Vagina (tissue), 2 donors: ENCODE measurements at places on chromosomes 6 and 20.

GRCh38 chr20:37380864-37381579 lies 35.1 kb downstream of the SRC start:
- H3K4me3 ChIP-seq = no peak overlapping the region
- H3K36me3 ChIP-seq = no peaks in the 10 kb centered on the region
- no peak for DNase-seq

GRCh38 chr6:169371344-169372127 lies 117.9 kb upstream of the THBS2 start:
- DNase-seq = no peak
- no peaks in the 10 kb centered on the region for H3K4me1 ChIP-seq
- no peak overlapping the region for H3K27ac ChIP-seq
- no peaks in the 10 kb centered on the region for H3K36me3 ChIP-seq

- H3K27me3 ChIP-seq = no peaks in the 10 kb centered on the region
- H3K4me3 ChIP-seq = no peak overlapping the region
- H3K4me1 ChIP-seq = peaks cover 10% of the 10 kb centered on the region
These were observed 31.2 kb downstream of the GCNT2 start for GRCh38 chr6:10552270-10552810.

DNA sequence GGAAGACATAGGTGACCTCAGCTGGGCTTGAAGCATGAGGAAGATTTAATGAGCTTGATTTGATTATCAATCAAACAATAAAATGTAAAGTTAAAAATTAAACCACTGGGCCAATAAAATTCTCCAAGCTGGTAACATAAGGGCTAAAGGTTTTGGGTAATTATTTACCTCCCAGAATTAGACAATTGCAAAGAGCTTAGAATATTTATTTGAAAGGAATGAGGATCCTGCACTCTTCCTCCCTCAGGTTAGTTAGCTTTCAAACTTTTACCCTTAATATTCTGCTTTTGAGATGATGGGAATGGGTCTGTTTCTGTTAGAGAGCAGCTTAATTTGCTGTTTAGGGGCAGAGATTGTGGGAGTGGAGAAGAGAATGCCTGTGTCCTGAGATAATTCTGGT lies at the start of gene SLC17A4:
Gene SLC17A4, plus strand, starts transcription at position 208 of the 400 bp plus-strand sequence. CDS start 7,221 bp downstream, outside the sequence.
- H3K36me3 ChIP-seq = no peaks in the 10 kb centered on the region
- no peak within 1 kb of the TSS for H3K27ac ChIP-seq
- no peaks in the 10 kb centered on the region for H3K27me3 ChIP-seq
- no peak within 1 kb of the TSS for H3K4me3 ChIP-seq
- DNase-seq = no peak

DNA sequence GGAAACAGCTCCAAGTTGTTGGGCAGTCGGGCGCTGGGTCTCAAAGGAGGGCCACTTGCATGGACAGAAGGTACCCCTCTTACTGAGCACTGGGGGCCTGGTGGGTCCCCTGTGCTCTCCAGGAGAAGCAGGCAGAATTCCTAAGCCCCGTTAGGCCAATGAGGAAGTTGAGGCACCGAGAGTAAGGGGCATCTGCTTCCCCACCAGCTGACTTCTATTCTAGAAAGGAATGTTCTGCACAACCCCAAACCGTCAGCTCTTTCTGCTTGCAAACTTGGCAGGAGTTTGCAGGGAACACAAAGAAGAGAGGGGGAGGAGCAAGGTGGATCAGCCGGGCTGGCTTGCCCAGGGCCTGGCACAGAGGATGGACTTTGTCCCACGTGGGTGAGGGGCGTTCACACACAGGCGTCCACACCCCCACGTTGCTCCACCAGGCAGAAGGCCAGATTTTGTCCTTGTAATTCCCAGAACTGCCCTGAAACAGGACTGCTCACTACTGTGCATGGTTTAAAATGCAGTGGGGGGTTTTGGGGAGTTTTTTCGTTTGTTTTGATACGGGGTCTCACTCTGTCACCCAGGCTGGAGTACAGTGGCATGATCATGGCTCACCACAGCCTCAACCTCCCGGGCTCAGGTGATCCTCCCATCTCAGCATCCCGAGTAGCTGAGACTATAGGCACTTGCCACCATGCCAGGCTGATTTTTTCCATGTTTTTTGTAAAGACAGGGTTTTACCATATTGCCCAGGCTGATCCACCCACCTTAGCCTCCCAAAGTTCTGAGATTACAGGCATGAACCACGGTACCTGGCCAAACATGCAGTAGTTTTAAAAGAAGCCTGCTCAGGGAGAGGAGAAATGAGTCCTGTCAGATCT lies 93.3 kb downstream of the SNX5 start:
- DNase-seq = no peak
- H3K4me3 ChIP-seq = no peak overlapping the region
- H3K36me3 ChIP-seq = no peaks in the 10 kb centered on the region
